ENCODE measurements at places on chromosomes 12 and 14.

DNA sequence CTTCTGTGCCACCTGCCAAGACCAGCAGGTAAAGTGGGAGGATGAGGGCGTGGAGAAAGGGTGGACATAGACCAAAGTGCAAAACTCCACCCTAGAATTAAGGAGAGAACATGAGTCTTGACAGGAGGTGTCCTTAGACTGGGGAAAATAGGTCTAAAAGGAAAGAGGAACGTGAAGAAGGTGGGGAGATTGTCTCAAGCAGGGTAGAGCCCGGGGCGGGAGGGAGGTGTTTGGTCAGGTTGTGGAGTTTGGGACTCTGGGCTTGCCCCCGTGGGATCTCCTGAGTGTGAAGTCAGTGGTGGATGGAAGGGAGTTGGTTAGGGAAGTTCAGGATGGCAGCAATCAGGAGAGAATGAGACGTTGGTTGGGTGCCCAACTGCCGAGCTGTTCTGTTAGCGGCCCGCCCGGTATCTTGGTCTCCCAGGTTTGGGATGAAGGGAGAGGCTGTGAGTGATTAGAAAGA lies 386 bp downstream of the DGKA start:
- no peak for DNase-seq

GRCh38 chr12:29241821-29242591 lies 92.9 kb downstream of the FAR2 start:
- DNase-seq: no peak

- DNase-seq: no peak
Observed at GRCh38 chr12:122116707-122117535, 38.4 kb downstream of the MLXIP start.

GRCh38 chr12:111330800-111331752 lies 37.8 kb downstream of the PHETA1 start:
- DNase-seq: no peak

- no peak for DNase-seq
Observed at GRCh38 chr12:102406033-102406584, 74.3 kb downstream of the IGF1 start.

DNA sequence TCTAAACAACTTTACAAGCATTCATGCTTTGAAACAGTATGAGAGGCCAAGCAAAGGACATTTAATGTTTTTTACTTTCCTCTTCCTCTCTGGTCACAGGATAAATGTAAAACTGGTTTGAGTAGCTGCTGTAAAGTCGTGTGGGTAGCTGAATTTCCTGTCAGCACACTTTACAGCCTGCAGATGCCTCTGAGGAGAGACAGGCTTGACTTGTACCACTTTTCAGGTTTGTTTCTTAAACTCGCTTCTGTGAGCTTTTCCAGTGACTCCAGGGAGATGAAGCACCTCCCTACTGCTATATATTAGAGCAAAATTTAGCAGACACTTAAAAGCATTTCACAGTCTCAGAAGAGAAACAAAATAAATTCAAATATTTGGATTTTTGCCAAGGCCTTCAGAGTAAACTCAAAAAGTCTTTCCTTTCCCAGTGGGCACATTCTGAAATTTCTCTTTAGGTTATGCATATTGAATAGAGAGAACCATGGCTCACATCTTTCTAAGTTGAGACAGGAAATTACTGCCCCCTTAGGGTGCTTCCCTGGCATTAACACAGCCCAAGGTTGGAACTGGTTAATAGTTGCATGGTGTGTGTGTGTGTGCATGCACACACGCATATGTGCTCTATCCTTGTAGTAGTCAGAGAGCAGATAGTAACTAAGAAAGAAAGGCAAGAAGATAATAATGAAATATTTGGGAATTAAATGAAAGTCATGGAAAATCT lies 557.3 kb upstream of the MIS18BP1 start:
- no peak for DNase-seq

DNA sequence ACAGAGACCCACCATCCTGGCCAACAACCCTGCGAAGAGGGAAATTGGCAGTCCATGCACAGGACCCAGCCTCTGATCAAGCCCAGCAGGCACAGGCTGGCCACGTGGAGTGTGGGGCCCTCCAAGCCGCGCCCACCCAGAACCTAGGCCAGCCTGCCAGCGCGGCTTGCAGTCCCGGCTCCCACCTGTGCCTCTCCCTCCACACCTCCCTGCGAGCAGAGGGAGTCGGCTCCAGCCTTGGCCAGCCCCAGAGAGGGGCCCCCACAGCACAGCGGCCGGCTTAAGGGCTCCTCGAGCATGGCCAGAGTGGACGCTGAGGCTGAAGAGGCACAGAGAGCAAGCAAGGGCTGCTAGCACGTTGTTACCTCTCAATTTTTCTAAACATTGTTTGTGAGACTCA lies 373.4 kb downstream of the NELL2 start:
- no peak for DNase-seq

DNA sequence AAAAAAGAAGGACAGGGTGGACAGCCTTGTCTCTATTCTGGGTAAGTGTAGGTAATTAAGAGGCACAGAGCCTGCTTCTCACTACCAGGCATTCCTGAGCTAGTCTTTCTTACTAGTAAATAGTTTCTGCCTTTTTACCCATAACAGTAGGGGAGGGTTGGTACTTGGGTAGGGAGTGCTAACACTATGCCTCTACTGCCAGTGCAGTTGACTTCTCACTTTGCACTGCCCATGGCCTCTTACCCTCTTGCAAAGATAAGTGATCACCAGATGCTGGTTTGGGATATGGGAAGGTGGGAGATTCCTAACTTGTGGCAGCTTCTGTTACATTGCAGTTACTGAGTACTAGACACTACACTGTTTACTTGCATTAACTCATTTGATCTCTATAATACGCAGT lies 11.6 kb downstream of the AHSA1 start:
- DNase-seq: no peak
